LHCN-M2 (cell line): ENCODE measurements at places on chromosomes 2 and 18.

GRCh38 chr2:145203891-145204290, 684.0 kb upstream of the ZEB2 start:
- no peak for DNase-seq

- DNase-seq, result no peak
Measured at GRCh38 chr2:129803871-129804270, 175.6 kb upstream of the RAB6C start.

- DNase-seq, result no peak
Measured at GRCh38 chr2:222442665-222443064, 18.3 kb downstream of the SGPP2 start.

- DNase-seq, result peak; percentile 57
Measured at GRCh38 chr2:85694052-85695025, at the start of gene GNLY. Gene GNLY (plus strand): TSS chr2:85694358. CDS start chr2:85694419, 61 bp downstream.

DNA sequence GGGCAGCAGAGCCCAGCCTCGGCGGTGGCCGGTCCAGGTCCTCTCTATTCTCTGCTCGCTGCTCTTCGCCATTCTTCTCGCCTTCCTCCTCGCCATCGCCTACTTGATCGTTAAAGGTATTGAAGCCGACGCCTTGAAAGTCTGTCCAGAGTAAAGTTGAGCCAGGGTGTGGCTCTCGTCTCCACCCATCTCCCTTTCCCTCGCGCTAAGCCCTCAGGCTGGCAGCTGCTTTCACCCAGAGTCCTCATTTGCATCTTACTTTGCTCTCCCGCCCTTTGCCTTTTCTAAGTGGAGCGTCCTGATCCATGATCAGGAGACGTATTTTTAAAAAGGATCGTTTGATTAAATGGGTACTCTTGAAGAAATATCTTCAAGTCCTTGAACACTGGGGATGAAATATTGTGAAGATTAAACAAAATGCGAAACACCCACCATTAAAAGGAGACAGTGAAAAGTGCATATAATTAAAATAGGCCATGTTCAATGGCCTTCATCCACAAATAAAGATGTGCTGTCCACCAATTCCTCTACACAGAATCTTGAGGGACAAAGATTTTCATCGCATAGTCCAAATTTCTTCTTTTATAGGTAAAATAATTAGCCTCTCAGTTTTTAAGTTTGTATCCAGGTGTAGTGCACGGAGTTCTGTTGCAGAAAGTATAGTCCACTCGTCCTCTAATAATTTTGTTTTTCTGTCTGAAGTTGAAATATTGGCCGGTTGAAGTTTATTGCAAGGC, 657 bp downstream of the ARL6IP6 start:
- DNase-seq, result peak; percentile 71

- no peak for DNase-seq
Measured at GRCh38 chr2:200602584-200602983, 16.8 kb downstream of the AOX1 start.

DNA sequence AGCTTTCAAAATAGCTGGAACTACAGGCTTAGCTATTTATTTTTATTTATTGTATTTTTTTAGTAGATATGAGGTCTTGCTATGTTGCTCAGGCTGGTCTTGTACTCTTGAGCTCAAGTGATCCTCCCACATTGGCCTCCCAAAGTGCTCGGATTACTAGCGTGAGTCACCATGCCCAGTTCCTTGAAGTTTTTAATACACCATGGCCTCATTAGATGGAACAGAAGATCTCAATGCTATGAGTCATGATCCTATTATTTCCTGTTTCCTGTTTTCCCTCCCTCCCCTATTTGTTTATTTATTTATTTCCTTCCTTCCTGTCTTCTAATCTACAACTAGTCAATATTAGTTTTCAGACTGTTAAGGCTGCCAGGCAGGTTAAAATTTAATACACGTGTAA, 309.0 kb downstream of the CMPK2 start:
- peak; percentile 54 for DNase-seq

DNA sequence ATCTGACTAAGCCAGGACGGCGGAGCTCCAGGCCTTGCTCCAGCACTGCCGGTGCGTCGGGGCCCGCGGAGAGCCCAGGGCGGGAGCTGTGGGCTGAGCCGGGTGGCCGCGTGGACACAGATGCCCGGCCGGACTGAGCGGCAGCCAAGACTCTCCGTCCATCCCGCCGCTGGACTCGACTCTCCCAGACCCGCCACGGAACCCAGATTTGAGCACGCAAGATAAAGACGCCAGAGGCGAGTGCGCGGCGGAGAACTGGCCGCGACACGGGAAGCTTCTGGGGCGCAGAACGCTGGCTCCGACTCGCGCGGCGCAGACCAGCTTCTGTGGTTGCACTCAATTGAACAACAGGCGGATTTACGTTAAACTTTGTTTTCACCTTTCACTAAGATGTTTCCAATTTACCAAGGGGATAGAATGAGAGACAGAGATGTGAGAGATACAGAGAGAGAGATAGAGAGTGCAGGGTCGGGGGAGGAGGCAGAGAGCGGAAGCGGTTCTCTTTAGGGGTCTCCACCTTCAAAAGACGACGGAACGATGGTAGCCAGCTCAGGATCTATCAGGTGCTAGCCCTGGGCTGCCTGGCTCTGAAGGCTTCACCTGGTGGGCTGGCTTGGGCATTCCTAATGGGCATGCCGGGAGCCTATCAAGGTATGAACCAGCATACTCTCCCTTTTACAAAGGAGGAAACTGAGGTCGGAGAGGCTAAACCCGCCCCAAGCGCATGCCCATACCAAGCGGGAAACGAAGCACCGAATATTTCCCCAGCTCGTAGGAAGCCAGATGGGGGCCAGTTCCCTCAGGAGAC, 10.4 kb upstream of the EN1 start:
- no peak for DNase-seq

GRCh38 chr2:28193630-28194403, 198.8 kb upstream of the FOSL2 start:
- peak; percentile 34 for DNase-seq

- DNase-seq, result no peak
Measured at GRCh38 chr2:128727404-128727803, 408.7 kb upstream of the HS6ST1 start.

GRCh38 chr2:108351889-108352288, 25.9 kb upstream of the SULT1C4 start:
- peak; percentile 20 for DNase-seq

DNA sequence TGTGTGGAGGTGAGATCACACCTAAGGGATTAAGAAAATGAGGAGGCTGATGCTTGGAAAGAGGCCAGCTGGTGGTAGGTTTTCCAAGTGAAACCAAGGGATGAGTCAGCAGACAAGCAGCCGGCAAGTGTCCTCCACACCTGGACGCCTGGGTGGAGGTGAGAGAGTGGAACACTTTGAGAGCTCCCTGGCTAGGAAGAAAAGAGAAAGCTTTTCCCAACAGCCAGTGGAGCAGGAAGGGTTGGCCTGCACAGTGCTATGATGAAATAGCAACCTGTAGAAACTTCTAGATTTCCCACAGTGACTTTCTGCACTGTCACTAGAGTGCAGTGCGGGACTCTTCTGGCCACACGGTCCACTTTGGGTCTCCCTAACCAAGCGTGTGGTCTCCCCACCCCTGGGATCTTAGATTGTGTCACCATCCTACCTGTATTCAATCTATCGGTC, 19.6 kb upstream of the IL37 start:
- no peak for DNase-seq

DNA sequence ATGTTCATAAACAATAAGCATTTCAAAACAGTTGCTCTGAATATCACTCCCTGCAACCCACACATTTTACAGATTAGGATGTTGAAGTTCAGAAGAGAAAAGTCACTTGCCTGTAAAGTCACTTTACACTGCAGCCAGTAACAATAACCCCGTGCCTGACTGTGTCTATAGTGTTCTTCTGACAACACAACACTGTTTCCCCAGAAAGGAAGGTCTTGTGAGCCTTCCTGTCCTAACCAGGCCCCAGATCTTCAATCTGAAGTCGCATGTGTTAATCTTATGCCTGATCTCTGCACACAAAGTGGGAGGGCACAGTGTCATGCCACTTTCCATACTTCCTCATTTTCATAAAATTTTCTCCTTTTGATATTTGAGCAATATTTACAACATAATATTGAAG, 120.2 kb downstream of the FEZ2 start:
- no peak for DNase-seq

DNA sequence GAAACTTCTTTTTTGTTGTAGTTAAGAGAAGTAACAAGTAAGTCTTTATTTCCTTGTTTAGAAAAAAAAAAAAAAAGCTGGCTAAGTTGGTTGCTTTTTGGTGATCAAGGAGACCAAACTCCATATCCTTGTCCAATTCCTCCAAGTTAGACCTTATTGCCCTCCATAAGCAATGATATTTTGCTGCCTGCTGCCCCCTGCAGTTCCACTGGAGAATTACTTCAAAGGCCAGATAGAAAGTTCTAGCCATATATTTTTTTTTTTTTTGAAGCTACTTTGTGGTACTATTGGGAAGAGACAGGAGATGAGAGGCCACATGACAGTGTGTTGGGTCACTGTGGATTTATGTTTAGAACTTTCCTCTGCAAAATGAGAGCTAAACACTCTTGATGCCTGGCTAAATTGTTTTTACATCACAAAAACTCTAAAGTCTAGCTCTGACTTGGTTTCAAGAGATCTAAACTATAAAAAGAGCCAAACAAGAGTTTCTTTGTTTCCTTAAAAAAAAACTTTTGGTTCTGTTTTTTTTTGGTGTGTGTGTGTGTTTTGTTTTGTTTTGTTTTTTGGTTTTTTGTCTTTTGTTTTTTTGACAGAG, 80.7 kb upstream of the RASGRP3 start:
- peak; percentile 71 for DNase-seq

GRCh38 chr2:16466133-16466820, 199.4 kb downstream of the CYRIA start:
- DNase-seq, result no peak

DNA sequence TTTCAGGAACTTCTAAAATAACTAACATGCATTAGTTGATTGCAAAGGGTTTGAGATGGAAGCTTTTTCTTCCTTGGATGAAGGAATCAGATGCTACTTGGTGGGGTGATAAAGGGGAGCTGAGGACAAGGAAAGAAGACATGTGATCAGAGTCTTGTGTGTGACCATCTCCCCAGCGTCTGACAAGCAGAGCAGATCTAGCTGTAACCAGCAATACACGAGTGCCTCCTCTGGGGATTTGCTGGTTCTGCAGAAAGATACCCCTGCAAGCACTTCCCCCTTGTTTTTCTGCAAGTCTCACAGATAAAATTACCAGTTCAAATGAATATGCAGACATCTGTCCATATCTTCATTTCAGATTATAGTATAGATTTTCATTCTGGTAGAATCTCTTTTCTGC, 2.7 kb downstream of the CDH7 start:
- DNase-seq, result no peak

DNA sequence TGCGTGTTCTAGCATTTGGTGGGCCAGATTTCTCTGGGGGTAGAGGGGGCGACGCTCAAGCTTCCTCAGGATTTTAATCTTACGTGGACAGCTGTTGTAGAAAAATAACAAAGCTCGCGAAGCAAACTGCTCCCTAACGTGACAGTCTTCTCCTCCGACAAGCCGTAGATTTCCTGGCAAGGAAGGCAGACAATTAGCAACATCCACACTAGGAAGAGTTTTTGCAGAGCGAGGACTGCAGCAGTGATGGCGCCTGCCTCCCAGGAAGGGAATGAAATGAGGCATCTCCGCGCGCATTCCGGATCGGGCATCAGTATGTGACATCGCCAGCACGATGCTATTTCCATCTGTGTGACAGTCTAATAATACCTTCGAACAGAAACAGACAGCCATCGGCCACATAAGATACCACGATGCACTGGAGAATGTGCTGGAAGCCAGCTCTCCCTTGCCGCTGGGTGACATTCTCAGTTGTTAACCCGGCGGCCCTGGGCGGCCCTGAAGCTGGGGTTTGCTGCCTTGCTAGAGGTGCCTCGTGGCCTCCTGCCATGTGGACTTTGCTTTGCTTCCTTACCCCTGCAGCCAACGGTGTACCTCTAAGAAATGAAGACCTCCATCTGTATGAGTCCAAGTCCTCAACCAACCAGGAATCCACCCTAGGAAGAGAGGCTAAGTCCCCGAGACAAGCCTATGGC, 101.8 kb upstream of the AGAP1 start:
- no peak for DNase-seq

GRCh38 chr2:120436885-120437603, 91.1 kb downstream of the INHBB start:
- peak; percentile 24 for DNase-seq

GRCh38 chr18:45103319-45104048, 422.8 kb downstream of the SETBP1 start:
- no peak for DNase-seq

DNA sequence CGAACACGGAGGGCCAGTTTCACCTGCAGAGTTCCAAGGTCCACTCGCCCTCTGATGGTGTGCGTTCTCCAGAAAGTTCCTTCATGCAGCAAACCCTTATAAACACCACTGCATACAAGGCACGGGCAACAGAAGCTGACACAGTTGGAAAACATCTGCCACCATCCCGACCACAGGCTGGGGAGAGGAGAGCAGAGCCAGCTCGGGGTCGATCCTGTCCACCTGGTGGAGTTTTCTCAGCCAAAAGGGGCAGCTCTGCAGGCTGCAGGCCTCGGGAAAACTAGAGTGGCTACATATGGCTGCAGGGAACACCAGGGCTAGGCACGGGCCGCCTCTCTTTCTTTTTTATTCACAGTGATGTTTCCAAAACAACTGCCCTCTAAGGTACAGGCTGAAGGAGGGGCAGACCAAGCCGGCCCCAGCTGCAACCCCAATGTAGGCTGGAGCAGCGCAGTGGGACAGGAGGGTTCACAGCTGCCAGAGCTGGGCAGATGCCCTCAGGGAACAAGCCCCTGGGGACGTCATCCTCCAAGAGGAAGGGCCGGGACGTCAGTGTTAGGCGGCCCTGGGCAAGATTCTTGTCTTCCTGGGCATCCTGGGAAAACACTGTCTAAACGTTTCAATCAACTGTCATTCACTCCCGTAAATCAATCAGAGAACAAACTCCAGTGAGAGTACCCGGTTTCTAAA, 274.7 kb downstream of the TWIST2 start:
- DNase-seq, result no peak

DNA sequence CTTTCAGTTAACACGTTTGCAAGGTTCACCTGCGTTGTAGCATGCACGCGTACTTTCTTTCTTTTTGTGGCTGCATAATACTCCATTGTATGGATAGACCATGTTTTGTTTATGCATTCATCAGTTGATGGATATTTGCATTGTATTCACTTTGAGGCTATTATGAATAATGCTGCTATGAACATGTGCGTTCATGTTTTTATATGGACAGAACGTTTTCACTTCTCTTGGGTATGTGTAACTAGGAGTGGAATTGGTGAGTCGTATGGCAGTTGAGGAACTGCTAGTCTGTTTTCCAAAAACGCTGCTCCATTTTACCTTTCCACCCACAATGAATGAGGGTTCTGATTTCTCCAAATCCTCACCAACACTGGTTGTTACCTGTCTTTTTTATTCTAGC, 244.3 kb downstream of the GLI2 start:
- DNase-seq, result no peak

- no peak for DNase-seq
Measured at GRCh38 chr2:34069604-34070003, 470.5 kb upstream of the FAM98A start.

GRCh38 chr2:20637147-20637546, 13.8 kb downstream of the HS1BP3 start:
- no peak for DNase-seq

GRCh38 chr2:119256582-119256921, 32.9 kb downstream of the STEAP3 start:
- no peak for DNase-seq
